CD4-positive, alpha-beta T cell treated with Interleukin-2 at 100 ng/mL for 4 hours (primary cell): ENCODE measurements at places on chromosomes 2 and 18.

- DNase-seq = no peak
These were observed 298.2 kb downstream of the CDCA7 start for GRCh38 chr2:173652767-173653431.

DNA sequence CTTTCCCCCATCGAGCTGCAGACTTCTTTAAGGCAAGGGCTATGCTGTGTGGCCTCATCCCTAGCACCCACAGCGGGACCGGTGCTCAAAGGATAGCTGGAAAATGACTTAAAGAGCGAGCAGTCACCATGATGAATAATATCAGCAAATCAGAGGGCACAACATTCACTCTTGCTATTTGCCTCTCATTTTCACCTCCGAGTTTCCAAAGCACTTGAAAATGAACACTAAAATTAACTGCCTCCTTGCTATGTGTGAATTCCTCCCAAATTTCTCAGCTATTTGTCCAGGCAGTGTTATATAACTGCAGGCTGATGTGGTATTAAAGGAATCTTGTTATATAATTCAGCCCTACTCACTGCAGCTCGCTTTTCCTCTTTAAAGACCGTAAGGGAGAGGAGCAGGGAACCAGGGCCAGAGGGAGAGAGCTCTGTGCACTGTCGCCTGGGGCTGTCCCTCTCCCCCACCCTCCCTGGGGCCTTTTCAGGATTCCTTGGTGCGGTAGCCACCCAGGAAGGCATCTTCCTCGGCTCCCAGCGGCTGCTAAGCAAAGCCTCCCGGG, 1.4 kb downstream of the CYS1 start:
- DNase-seq = no peak

- DNase-seq = no peak
These were observed 66.3 kb downstream of the SP110 start for GRCh38 chr2:230153390-230153976.

GRCh38 chr2:55805686-55806085, 112.0 kb upstream of the PNPT1 start:
- no peak for DNase-seq

GRCh38 chr2:225894236-225894980, 494.9 kb downstream of the NYAP2 start:
- no peak for DNase-seq

DNA sequence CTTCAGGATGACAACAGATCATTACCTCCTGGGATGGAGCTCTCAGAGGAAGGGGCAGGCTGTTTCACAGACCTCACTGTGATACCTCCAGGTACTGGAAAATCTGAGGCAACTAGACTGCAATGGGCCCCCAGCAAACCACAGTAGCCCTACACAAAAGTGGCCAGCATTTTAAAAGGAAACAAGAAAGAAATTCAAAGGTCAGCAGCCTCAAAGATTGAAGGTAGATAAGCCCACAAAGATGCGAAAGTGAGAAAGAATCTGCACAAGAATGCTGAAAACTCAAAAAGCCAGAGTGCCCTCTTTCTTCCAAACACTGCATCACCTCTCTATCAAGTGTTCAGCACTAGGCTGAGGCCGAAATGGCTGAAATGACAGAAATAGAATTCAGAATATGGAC, 499.5 kb upstream of the CHAC2 start:
- no peak for DNase-seq

DNA sequence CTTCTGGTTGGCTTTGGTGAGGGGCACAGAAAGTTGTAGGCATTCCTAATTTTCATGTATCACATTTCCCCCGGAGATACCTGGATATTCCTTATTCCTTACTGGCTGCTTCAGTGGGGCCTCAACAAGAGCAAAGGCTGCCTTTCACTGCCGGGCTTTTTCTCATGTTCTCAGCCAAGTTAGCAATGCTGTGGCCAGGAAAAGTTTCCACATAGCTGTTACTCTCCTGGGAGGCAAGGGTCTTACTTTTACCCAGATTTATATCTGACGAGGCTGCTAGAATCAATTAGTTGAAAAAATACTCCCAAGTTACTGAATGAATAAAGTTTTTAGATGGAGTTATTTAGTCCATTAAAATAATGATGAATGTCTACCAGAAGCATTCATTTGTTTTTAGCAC, 230.5 kb downstream of the ZNF407 start:
- no peak for DNase-seq

- no peak for DNase-seq
These were observed 27.6 kb downstream of the SLC1A4 start for GRCh38 chr2:65016789-65017188.

DNA sequence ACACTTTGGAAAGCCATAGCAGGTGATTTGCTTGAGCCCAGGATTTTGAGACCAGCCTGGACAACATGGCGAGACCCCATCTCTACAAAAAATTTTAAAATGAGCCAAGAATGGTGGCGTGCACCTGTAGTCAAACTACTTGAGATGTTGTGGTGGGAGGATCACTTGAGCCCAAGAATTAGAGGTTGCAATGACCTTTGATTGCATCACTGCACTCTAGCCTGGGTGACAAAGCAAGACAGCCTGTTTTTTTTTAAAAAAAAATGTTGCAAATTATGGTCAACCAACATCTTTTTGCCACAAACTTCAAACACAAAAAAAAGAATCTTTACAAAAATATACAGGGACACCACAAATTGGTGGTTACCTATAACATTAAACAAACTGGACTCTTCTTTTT, 40.3 kb downstream of the MEX3C start:
- DNase-seq = no peak

GRCh38 chr18:49305688-49306336, 154.6 kb downstream of the DYM start:
- DNase-seq = no peak

GRCh38 chr2:228378233-228378632, 196.7 kb upstream of the SPHKAP start:
- no peak for DNase-seq
